Activated naive CD4-positive, alpha-beta T cell treated with anti-CD3 and anti-CD28 coated beads, Interleukin-2, amount 50 U/mL, for 72 hours (primary cell): ENCODE measurements at places on chromosomes 16 and 17. TPM values are rescaled to one million over a fixed set of nuclear protein-coding genes. Genes with fewer than 3 reads are reported as not detected.

CCDC144A gene
- total RNA-seq = 11.0 TPM

TEPSIN gene
- total RNA-seq = 23.2 TPM

ABCC6 gene
- not detected for total RNA-seq

DNA sequence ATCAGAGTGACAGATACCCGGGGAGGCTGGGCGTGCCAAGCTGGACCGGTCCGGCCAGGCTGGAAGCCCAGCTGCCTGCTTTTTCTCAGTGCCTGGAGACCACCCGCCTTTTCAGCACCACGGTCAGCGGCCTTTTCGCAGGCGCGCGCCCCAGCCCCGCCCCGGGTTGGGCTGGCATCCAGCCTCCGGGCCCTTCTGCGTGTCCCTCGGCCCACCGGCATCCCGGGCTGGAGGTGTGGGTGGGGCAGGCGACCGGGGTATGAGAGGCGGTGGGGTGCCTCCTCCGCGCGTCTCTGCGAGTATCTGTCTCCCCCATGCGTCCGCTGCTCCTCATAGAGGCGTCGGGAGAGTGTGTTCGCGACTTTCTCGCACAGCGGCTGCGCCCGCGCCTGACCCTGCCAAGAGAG lies 102.5 kb downstream of the MRM1 start:
- DNase-seq = no peak

DNA sequence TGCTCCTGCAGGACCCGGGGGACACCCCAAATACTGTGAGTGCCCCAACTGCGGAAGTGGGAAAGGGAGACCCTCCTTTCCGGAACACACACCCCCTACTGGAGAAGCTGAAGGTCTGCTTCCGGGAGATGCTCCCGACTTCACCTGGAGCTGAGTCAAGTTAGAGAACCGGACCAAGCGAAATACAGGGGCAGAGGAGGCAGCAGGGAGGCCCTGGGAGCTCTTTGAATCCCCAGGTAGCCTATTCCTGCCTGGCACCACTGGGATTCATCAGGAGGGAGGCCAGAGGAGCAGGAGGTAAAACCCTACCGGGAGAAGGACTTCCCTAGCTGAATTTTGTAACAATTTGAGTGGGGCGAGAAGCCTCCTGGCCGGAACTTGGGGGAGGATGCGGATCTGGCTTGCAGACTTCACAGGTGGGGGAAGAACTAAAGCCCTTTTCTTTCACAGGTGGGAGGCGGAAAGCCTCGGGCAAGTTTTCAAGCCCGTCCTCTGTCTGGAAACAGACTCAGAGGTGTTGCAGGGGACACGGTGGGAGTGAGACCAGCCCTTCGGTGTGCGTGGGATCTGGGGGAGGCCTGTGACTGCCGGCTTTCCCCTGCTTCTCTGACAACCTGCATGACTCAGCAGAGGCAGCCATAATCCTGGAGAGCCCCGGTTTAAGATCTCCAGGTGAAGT lies 22.4 kb upstream of the TEKT1 start:
- no peak for DNase-seq

GRCh38 chr17:7834542-7834956 lies 532 bp downstream of the KDM6B start:
- DNase-seq = no peak

ADGRG3 gene
- total RNA-seq = 0.21 TPM

SRL gene
- total RNA-seq = not detected

DNA sequence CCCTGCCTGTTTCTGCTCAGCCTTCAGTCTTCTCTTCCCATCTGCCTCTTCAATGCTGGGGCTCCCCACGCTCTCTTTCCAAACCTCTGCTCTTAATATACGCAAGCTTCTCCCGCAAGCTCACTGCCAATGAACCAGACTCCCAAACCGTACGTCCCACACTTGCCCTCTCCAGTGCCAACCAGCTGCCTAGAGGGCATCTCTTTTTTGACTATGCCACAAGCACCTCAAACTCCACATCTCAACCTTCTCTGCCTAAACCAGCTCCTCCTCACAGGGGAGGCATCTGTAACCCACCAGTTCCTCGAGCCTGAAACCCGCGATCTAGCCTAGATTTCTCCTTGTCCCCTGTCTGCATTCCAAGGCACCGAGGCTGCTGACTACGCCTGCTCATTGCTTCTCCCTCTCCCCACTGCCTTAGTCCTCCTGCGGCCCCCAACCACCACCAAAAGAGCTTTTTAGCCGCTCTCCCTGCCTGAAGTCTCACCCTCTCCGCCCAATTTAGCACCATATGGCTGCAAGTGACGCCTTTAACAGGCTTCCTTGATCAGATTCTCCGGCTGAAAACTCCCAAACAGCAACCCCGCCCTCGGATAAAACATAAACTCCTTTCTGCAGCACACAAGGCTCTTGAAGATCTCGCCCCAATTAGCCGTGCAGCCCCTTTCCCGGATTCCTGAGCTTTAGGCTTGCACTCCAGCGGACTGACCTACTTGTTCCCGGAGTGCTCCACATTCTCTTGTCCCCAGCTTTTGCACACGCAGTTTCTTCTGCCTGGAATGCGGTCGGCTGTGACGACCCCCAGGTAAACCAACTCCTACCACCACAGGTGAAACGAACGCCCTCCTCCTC lies 1.5 kb downstream of the GGA2 start:
- no peak for DNase-seq

DNA sequence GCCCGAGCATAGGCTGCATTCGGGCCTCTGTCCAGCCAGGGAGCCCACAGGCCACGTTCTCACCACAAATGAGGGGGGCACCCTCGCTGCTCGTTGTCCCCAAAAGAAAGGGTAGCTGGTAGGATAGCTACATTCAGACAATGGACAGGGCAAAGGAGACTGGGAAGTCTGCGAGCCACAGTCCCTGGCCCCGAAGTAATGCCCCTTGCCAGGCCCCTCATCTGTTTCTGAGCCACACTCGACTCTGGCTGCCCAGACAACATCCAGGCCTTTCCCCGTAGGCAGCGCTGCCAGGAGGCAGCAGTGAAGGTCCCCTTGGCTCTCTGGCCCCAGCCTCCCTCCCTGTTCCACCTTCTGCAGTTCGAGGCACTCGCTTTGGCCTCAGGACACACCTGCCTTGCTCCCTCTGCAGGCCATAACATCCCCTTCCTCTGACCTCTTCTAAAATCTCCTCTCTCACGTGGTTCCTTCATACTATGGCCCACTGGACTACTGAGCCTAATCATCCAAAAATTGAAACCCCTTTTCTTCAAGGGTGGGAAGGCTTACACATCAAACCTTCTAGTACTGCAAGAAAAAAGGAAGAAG lies 12.2 kb downstream of the AIPL1 start:
- DNase-seq = no peak

GPR179 gene
- 0.02 TPM for total RNA-seq

GRCh38 chr17:44636562-44636961 lies 19.7 kb upstream of the MEIOC start:
- DNase-seq = no peak

DNA sequence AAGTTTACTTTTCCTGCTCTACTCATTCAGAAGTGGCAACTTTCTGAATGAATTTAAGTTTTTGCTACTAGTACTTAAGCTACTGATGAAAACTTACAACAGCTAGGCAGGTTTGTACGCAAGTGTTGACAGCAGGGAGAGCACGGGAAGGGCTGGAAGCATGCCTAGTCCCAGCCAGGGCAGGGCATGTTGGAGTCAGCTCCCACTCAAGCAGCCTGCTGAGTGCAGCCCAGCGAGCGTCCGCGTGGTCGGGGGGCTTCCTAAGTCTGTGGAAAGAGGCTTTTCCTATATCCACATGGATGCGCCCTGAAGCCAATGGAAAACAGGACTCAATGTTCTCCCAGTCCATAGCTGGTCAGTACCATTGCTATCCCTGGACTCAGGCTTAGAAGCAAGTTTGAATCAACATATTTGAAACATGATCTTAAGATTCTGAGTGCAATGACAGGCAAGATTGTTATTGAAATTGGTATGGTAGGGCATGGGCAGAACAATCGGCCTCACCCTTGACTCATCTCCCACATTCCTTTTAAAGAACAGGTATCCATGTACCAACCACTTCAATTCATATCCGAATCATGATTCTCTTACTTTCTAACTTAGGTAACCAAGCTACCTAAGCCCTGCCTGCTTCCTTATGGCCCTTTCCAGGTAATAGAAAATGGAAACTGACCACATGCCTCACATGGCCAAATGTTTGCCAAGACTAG lies 22.5 kb downstream of the CYB5D2 start:
- DNase-seq = no peak

PYDC1 gene
- not detected for total RNA-seq

SYNGR3 gene
- 2.0 TPM for total RNA-seq

- DNase-seq = peak; percentile 13
These were observed 66.4 kb downstream of the CEP95 start for GRCh38 chr17:64573214-64573613.

CD300E gene
- not detected for total RNA-seq

GID4 gene
- 8.1 TPM for total RNA-seq

GRCh38 chr17:9645851-9646545 lies 681 bp downstream of the USP43 start:
- peak; percentile 24 for DNase-seq

GRCh38 chr17:58786586-58787295 lies 31.1 kb downstream of the PPM1E start:
- no peak for DNase-seq

ZNF19 gene
- total RNA-seq = 1.1 TPM

DNA sequence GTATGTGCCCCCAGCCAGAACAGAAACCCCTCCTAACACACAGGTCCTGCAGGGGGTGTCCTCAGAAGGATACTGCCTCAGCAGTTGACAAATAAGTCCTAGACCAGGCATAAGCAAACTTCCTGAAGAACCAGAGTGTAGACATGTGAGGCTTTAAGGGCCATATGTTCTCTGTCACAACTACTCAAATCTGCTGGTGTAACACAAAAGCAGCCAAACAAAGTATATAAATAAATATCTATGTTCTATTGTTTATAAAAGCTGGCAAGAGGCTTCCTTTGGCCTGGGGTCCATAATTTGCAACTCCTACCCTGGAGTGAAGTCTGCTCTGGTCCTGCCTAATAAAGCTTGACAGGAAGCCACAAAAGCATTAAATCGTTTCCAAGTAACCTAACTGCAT lies 9.9 kb downstream of the FAM83G start:
- DNase-seq = no peak

DNA sequence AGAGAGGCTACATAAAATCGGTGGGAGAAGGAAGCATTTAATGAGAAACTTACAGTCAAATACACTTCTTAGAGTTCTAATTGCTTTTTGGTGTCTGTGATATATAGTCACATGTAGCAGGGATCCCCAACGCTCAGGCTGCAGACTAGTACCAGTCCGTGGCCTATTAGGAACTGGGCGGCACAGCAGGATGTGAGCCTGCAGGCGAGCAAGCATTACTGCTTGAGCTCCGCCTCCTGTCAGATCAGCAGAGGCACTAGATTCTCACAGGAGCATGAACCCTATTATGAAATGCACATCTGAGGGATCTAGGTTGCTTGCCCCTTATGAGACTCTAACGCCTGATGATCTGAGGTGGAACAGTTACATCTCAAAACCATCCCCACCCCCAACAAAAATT lies 158.5 kb downstream of the TANC2 start:
- no peak for DNase-seq

DNA sequence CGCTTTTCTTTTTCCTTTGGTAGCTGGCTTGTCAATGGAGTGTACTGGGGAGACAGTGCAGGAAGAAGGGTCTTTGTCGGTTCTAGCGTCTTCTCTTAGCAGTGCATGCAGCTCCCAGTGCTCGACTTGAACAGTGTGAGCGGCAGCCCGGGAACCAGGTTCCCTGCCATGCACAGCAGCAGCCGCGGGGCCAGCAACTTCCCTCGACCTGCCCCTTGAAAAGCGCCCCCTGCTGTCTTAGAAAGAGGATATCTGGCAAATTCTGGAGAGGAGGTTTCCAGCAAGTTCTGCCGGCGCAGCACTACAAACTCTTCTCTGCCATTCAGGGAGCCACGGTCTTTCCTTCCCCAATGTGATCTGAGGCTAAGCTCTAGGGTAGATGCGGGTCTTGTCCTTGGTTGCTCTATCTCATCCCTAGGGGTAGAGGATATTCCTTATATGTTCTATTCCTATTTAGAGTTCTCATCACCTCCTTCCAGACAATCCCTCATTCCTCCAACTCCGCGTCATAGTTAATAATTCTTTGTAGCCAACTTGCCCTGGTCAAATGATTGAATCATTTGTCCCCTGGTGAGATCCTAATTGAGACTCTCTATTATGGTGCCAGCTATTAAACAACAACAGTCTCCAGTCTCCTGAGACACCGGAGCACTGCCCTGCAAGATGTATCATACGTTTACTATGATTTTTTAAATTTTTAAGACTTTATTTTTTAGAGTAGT lies 451.3 kb downstream of the PMP22 start:
- peak; percentile 13 for DNase-seq

MAF gene
- total RNA-seq = 21.8 TPM

- DNase-seq = no peak
These were observed 7.8 kb downstream of the GGA2 start for GRCh38 chr16:23502466-23502865.

- DNase-seq = no peak
These were observed 50.0 kb downstream of the BEAN1 start for GRCh38 chr16:66477028-66477515.

GSDMA gene
- 1.1 TPM for total RNA-seq

DNA sequence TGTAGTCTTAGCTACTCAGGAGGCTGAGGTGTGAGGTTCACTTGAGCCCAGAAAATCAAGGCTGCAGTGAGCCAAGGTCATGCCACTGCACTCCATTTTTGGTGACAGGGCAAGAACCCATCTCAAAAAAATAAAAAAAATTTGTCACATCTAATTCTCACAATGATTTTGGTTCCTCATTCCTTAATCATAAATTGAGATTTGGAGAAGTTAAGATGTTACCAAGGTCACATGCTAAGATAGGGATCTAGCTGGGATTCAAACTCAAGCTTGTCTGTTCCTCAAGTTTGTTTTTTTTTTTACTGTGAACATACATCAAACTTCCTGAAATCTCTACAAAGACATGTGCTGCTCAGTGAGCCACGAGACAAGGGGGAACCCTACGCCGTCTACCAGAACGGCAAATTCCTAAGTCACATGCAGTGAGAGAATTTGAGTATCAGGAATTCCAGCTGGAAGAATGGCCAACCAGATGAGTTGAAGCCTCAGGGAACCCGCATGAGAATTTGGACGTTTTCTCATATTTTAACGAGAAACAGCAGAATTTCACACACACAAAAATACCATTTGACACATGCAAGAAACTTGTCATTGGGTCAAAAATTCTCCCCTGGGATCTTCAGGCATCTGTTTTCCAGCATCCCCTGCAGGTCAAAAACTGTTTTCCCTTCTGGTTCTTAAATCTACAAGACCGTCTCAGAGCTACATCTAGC lies 414.1 kb upstream of the GOT2 start:
- no peak for DNase-seq

PIK3R6 gene
- total RNA-seq = 4.3 TPM

GRCh38 chr16:59907611-59908010 lies 1173.5 kb upstream of the GOT2 start:
- no peak for DNase-seq

DNA sequence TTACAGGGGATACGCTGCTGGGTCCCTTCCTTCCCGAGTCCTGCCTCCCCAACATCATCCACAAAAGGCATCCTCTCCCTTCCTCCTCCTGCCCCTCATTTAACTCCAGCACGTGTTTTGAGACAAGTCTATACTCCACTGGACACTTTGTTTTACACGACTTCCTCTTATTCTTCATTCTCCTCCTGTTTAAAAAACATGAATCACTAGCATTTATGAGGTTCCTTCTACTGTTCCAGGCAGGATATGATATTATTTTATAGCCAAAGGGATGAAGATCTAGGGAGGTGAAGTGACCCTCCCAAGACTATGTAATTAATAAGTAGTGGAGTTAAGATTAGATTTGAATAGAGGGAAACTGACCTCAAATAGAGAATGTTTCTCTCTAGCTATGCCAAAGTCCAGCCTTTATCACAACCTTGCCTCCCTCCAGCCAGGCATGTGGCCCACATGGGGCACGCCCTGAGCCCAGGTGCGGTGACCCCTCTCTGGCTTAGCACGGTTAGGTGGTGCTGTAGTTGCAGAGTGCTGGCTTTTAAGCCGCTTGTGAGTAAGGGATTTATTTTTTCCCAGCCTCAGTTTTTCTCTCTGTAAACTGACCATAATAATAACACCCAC lies 1.3 kb upstream of the HSD17B2 start:
- no peak for DNase-seq
